Amygdala (tissue), 56 donors: ENCODE measurements at places on chromosomes 1 and 21.

DNA sequence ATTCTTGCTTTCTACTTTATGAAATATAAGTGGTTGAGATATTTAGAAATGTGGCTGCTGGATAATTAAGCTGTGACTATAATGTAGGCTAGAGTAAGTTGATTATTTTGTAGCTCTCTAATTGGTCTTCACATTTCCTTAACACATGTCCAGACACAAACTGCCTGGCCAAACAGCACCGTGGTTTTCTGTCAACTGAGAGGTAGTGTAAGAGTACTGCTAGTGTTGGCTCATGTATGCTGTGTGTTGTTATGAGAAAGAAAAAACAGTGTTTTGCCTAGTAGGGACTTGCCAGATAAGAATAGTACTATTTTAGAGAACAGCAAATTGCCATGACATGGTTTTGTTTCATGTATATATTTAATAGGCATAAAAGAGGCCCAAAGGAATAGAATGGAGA lies 37.1 kb downstream of the TMED5 start:
- DNase-seq, result no peak

DNA sequence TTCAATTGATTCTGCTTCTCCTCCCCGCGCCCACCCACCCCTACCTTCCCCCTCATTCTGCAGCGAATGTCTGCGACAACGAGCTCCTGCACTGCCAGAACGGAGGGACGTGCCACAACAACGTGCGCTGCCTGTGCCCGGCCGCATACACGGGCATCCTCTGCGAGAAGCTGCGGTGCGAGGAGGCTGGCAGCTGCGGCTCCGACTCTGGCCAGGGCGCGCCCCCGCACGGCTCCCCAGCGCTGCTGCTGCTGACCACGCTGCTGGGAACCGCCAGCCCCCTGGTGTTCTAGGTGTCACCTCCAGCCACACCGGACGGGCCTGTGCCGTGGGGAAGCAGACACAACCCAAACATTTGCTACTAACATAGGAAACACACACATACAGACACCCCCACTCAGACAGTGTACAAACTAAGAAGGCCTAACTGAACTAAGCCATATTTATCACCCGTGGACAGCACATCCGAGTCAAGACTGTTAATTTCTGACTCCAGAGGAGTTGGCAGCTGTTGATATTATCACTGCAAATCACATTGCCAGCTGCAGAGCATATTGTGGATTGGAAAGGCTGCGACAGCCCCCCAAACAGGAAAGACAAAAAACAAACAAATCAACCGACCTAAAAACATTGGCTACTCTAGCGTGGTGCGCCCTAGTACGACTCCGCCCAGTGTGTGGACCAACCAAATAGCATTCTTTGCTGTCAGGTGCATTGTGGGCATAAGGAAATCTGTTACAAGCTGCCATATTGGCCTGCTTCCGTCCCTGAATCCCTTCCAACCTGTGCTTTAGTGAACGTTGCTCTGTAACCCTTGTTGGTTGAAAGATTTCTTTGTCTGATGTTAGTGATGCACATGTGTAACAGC lies 339.9 kb downstream of the NTNG1 start:
- no peak for DNase-seq

GRCh38 chr1:169184812-169185211 lies 78.3 kb downstream of the ATP1B1 start:
- no peak for DNase-seq

DNA sequence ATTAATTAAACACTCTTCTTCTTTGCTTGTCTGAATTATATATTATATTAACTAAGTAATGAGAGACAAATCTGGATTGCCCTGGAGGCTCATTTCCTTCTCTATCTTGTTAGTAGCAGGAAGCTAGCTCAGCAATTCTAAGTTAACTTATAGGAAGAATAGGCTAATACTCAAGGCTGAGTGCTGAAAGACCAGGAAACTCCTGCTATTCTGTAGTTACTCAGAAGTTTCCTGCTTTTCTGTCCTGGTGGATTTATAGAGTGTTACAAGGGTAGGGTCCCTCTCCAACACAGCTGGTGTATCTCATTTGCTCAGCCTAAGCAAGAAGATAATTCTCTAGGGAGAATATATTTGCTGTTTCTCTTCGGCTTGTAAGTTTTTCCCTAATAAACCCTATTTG lies 29.2 kb downstream of the HSPA13 start:
- no peak for DNase-seq

GRCh38 chr21:27034796-27035195 lies 67.9 kb upstream of the ADAMTS5 start:
- no peak for DNase-seq
